ENCODE measurements at places on chromosomes 7 and 10.

DNA sequence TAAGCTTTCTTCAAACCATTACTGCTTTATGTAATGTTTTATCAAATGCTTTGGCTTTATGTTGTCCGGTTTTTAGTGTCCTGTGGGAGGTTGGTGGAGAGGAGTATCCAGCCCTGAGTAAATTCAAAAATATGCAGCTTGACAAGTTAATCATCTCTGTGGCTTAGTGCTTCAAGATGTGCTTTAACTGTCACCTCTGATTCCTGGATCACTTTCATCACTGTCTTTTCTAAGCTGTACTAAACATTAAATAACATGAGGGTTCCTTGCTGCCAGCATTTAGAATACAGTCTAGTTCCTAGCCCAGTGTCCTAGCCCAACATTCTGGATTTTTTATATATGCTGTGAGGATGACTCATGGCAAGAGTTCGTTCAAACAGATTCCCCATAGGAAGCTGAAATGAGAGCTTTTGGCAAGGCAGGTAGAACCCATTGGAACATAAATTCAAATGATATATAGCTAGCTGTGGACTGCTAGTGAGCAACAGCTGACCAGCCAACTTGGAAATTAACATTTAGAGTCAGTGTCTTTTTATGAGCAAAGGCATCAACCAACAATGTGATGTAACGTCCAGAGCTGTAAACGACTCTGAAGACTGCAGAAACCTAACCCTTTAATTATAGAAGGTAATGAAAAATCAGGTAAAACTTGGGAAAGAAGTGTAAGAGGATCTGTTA lies 80.6 kb upstream of the OIT3 start:
- no peak for DNase-seq

GRCh38 chr7:5636914-5637313 lies 144.5 kb downstream of the RNF216 start:
- no peak for DNase-seq

GRCh38 chr7:130662426-130662825 lies 6.1 kb downstream of the COPG2 start:
- DNase-seq, result no peak

DNA sequence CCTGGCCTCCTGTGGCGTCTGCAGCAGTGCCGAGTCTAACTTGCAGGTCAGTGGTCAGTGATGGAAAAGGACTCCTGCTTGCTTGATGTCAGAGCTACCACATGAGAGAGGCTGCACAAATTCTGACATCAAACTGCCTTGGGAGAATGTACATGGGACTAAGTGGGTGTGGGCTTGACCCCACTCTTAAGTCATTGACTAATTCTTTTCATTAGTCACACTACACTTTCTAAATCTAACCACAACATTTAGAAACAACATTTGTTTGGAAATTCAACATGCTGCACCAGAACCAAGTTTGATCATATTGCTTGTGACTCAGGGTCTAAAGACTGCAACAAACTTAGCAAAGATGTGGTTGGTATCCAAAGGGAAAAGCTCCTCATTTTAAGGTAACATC lies 24.4 kb upstream of the CDC14C start:
- DNase-seq, result no peak

DNA sequence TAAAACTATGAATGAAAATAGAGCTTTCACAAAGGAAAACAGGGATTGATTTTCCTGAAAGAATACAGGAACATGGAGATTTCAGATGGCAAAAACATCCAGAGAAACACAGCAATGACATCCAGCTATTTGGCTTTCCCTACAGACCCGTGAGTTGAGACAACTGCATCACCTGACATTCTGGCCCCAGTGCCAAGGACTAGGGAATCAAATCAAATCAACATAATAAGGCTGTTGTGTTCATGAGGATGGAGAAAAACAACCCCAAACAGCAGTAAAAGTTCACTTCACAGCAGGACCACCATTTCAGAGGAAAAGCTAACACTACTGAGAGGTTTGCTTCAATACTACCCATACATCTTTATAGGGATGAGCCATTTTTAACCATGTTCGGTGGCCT lies 25.5 kb downstream of the ETV1 start:
- DNase-seq, result no peak

- no peak for DNase-seq
Measured at GRCh38 chr10:96478355-96478754, 35.4 kb downstream of the TLL2 start.

DNA sequence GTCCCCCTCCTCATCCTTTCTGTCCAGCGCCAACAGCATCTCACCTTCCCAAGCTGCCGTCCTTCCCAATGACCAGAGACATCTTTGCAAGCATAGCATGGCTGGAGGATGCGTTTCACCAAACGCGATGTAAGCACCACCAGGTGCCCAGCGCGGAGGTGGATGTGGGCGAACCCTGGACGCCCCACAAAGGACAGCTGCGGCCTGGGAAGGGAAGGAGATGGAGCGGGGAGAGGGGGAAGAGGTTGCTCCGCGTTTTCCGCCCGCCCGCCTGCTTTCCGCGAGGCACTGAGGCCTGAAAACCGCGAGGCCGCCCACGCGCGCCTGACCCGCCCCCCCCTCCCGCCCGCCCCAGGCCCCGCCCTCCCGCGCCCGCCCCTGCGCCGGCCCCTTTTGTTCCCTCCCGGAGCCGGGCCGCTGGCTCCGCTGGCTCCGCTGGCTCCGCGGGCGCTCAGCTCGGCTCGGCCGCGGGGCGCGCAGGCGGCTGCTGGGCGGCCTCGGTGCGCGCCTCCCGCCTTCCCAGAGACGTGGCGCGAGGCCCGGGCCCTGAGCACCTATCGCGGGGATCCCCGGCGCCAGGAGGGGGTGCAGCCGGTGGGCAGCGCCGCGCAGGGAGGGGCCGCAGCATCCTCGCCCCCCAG lies at the start of gene CLIP2:
CLIP2 (plus strand) TSS at position 390 of the 641 bp plus-strand sequence. CDS start 28,140 bp downstream, outside the sequence.
- peak; percentile 11 for DNase-seq

DNA sequence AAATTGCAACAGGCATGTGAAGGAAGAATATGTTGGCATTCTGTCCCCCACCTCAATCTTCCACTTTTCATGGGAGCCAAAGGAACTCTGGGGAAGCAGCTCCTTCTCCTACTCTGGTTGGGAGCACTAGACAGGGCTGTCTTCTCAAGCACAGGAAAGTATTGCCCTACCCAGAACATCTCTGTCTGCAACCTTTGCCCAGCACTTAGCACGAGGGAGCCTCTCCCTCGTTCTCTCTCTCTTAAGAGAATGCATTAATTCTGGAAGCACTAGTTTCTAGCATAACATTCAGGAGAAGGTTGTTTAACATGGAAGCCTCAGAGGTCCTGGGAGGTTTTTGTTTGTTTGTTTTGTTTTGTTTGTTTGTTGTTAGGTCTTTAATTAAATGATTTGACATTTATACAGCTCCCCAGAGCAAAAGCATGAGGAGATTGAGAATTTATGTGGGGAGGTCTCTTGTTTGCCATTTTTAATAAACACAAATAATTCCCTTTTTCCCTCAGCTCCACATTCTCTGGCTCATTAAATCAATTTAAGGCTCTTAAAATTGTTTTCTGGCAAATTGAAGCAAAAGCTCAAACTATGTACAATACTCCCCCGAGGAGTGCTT lies 240.6 kb downstream of the TRIL start:
- DNase-seq, result no peak

DNA sequence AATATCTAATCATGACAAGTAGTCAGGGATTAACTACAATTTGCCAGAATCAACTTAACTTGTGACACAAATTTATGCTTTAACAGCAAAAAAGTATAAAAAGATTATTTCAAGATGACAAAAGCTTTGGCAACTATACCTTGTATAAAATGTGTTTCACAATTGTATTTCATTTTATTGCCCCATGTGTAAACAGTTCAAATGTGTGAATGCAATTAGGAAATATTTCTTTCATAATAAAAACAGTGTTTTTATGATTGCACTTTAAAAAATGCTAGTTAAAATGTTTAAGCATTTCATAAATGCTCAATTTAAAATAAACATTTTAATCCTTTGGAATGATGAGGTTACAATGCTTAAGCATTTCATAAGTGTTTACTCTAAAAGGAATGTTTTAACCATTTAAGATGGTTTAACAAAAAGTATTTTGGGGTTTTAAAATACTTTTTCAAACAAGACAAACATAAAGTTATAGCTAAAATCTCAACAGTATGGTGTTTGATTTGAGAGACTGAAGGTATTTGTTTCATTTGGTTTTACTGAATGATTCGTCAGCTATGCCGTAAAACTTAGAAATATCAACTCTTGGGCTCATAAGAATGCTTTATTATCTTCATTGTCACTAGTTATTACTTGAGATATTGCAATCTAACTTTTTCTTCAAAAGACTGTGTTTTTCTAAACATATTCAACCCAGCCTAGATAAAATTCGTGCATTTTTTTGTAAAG lies 50.1 kb downstream of the SFTPD start:
- DNase-seq, result no peak

DNA sequence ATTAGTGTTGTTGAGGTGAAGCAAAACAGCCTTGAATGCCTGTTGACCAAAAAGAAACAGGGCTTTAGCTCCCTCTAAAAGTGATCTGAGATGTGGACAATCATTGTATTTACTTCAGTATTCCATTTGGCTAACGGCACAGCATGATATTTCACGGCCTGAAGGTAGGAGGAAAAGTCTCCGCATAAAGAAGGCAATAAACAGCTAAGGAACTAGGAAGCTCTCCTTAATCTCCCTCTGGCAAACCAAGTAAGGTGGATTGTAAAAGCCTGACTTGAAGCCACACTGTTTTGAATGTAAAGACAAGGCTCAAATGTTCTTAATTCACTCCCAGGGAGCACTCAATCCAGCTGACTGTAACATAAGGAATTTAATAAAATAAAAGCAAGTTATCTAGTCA lies 160.0 kb upstream of the ZNF804B start:
- DNase-seq, result no peak

DNA sequence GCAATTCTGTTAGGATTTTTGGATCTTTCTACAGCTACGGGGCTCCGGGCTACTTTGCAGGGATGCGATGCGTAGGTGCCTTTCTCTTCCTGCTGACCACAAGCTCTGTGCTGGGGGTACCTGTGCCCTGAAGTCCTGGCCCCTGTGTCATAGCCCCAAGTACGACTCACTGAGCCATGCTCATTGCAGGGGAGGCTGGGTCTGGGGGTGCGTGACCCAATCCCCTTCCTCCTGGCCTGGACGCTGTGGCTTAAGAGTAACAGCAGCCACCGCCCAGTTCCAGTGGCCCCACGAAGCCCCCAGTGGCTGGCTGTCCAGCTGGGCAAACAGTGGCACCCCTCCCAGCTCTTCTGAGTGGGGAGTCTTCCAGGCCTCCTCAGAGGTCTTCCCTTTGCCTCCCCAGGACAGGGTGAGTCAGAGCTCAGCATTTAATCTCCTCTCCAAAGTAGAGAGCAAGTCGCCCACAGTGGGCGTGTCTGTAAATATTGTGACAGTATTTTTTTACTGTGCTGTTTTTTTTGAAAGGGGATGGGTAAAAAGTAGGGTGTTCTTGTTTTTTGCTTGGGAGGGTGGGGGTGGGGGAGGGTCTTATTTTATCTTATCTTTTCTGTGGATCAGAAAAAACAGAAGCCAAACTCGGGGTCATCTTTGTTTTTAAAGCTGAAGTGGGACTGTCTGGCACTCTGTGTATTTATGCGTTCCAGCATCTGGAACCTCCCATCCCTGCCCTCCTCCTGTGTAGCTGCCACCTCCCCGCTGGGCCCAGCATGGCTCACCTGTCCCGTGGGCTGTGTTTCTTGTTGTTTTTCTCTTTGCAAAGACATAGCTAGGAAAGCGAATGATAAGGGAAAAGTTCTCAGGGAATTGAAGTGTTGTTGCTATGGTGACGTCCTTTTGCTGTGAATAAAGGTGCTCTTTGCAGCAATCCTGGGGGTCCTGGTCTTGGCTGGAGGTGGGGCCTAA lies 8.2 kb downstream of the LFNG start:
- DNase-seq, result no peak

DNA sequence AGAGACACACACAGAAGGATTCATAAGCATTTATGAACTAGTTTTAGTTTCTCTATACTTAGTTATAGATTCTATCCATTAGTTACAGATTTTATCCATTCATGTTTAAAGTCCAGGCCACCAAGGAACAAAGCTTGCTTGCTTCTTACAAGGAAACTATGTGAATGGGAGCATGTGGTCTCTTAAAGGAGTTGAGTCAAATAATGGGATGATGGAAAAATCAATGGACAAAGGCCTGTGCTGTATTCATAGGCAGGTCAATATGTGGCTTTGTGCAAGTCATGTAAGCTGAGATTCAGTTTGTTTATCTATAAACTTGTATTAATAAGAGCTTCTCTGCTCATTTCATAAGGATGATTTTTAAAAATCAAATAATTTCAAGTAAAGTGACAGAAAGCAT lies 172.8 kb upstream of the CDK1 start:
- DNase-seq, result no peak

GRCh38 chr7:68529221-68529620 lies 1069.1 kb upstream of the AUTS2 start:
- no peak for DNase-seq

DNA sequence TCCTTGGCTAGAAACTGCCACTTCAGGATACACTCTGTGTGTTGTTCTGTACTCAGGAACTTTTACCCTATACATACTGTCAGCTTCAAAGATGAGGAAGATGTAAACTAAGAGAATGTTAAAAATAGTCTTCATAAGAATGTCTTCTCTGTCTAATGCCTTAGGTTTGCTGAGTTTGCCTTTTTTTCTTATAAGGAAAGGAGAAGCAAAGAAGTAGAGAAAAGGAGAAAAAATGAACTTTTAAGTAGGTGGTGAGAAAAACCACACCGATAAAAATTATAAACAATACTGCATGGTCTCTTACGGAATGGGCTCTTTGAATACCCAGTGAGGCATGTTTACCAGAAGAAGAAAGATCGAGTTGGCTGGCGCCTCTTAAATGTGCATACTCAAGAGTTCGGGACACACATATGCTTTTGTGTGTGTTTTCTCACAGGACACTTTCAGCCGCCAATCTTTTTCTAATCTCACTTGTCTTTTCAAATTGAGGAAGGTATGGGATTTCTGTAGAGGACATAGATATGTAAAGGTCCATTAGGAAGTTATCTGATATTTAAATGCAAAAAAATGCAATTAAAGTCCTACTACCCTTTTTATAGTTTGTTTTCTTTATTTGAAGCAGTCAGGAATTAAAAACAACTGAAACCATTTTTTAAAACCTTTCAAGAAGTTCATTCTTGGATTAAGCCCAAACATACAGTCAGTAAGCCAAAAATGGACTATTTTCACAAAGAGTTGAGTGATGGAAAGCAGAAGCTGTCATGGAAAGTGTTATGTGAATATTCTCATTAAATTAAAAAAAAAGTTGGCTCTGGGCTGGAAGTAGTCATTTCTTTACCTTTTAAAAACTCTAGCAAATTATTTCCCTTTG lies 100.6 kb upstream of the MDFIC start:
- DNase-seq, result no peak

DNA sequence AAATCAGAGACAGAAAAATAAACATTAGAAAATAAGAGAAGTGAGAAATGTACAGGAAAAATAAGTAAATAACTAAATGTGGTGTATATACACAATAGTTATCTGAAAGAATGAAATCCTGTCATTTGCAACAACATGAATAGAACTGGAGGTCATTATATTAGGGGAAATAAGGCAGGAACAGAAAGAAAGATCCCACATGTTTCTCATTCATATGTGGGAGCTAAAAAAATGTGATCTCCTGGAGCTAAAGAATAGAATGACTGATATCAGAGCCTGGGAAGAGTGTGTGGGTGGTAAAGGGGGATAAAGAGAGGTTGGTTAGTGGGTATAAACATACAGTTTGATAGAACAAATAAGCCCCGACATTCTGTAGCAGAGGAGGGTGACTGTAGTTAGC lies 27.3 kb downstream of the PLXDC2 start:
- no peak for DNase-seq

GRCh38 chr7:152435384-152436110 lies at the start of gene KMT2C:
Gene KMT2C (minus strand): TSS chr7:152436003. CDS start chr7:152435786, 217 bp downstream.
- DNase-seq, result no peak

- no peak for DNase-seq
Measured at GRCh38 chr10:51705774-51706173, 6.4 kb upstream of the CSTF2T start.
